ENCODE measurements at places on chromosomes 7 and 10.

DNA sequence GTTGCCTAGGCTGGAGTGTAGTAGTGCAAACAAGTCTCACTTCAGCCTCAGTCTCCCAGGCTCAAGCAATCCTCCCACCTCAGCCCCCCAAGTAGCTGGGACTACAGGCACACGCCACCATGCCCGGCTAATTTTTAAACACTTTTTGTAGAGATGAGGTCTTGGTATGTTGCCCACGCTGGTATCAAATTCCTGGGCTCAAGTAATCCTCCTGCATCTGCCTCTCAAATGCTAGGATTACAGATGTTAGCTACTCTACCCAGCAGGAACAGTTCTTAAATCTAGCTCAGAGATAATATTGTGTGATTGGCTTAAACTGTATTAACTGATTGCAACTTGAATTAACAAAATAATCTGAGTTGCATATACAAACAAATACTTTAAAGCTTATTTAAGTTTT, 82.9 kb downstream of the CDK14 start:
- DNase-seq: no peak

- no peak for DNase-seq
Observed at GRCh38 chr10:51266496-51266895, 192.2 kb downstream of the PRKG1 start.

GRCh38 chr7:37040330-37040729, 316.0 kb upstream of the AOAH start:
- DNase-seq: no peak

DNA sequence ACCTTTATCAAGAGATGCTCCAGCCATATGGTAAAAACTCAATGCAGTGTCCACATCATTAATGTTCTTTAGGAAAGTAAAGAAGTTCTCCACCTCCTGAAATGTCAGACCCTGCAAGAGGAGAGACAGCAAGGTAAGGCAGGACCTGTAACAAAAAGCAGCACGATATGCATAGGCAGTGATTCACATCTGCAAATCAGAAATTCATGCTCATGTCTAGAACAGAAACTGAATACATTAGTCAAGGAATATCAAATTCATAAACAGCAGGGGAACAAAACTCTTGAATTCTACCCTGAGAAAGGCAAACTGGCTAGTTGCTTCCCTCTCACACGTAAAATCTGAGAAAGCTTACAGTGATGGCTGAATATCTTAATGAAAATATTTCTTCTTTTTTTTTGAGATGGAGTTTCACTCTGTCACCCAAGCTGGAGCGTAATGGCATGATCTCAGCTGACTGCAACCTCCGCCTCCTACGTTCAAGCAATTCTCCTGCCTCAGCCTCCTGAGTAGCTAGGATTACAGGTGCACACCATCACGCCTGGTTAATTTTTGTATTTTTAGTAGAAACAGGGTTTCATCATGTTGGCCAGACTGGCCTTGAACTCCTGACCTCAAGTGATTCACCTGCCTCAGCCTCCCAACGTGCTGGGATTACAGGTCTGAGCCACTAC, 53.3 kb upstream of the DNAJB12 start:
- no peak for DNase-seq

GRCh38 chr7:43114458-43114780, 2.0 kb downstream of the HECW1 start:
- DNase-seq: no peak

DNA sequence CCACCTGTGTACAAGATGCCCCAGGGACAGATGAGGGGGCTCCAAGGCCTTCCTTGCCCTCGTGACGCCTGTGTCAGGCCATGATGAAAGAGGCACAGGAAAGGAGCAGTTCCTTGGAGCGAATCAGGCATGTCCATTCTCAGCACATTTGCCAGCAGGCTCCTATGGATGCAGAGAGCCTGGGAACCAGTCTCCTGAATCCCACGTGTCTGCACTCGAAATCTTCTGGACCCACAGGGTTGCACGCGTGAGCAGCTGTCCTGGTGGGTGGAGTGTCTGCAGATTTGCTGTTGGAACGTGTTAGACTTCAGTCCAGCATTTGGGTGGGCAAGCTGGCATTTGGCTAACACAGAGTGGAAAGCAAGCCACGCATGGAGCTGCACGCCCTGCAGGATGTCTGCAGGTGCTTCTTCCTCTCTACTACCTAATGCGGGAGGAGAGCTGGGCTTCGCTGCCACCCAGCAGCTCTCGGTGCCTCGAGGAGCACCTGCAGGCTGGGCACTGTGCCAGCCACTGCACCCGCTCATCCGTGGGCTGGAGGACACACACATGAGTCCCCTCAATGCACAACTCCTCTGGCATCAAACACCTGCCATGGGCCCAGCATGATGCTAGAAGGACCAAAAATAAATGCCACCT, 140.7 kb downstream of the PAXIP1 start:
- no peak for DNase-seq

DNA sequence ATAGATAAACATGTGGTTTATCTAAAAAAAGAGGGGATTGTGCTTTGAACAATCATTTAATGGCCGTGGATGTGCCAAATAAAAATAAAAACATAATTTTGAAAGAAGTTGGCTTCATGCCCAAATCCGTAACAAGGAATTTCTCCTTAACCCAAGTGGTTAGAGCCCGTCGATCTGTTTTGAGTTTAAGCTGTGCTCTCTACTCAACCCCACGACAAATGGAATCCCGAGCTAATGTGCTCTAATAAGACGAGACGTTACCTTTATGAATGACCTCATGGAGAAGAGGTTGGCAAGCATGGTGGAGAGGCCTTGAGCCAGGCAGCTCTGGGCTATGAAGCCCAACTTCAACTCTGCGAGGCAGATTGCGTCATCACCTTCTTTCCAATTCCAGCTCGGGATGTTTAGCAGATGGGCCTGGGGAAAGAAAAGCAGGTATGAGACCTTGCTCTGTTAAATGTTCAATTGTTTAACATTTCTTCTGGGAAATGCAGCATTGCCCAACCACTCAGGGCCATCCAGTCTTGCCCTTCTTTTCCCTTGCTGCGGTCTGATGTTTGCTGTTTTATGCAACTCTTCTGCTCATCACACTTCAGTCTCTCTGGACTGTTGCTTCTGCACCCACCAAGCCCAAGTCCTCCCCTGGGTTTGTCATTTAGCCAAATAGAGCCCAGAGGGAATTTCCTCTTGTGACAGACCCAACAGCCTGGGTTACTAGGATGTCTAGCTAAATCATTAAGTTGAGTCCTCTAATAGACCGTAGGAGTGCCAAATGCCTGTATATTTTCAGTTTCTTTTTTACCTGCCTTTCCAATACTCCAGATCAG, 564.6 kb downstream of the KCNMA1 start:
- no peak for DNase-seq

DNA sequence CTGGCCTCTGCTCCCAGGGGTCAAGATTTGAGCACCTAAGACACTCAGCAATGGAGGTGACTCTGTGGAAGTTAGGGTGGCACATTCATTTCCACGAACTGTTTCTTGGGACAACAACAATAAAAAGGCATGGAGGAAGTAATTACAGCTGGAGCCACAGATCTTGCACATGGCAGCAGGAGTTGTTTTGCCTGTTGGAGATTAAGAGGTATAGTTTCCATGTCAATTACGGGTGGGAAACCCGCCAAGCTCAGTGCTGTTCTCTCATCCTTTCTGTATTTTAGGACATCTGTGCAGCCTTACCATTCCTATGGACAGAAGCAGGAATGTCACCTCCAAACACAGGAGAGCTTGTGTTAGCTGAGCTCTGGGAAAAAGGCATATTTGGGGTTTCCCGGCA, 201.2 kb downstream of the SNX10 start:
- DNase-seq: no peak

DNA sequence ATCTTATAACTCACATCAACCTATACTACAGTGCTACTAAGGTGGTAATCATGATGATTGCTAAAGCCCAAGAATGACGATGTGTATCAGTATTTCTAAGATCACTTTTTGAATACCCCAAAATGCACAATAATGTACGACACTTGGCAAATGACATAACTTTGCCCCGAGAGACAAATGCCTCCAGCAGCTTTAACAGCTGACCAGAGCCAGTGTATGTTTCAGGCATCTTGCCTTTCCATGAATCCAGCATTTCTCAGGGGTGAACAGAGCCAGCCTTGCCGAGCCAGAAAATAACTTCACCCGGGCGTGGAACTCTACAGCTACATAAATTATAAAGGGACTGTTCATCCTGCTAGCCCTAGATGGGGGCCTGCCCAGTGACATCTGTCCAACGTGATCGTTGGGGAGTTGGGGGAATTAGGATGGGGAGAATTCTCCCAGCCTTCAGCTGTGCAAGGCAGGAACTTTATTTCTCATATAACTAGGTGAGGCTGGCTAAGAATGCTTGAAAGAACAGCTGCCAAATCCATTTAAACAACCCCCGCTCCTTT, 1.8 kb downstream of the IGFBP3 start:
- no peak for DNase-seq

DNA sequence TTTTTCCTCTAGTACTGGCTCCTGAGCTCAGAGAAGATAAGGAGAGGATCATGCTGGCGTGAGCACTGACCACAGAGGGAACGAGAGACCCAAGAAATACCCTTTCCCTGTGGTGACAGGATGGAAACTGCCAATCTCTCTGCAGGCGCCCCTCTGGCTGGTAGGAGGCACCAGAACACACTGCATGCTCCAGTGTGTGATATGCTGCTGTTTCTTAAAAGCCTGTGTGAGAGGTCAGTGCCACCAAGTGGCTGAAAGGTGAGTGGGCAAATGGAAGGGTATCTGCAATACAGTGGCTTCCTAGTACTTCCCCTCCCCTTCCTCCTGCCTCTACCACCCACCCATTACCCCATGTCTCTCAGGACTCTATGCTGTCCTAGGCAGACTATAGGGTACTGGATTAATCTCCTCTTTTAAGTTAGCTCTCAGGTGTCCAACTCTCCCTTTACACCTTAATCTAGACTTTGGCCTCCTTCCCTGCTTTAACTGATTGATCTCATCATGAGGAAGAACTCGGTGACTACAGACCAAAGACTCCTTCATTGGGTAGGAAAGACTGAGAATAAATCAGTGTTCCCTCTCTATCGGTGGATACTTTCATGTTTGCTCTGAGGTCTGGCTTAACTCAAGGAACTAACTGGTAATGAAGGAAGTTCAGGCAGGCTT, 283.6 kb downstream of the ADRA2A start:
- DNase-seq: no peak

GRCh38 chr10:125238682-125239081, 78.3 kb upstream of the CTBP2 start:
- DNase-seq: no peak

DNA sequence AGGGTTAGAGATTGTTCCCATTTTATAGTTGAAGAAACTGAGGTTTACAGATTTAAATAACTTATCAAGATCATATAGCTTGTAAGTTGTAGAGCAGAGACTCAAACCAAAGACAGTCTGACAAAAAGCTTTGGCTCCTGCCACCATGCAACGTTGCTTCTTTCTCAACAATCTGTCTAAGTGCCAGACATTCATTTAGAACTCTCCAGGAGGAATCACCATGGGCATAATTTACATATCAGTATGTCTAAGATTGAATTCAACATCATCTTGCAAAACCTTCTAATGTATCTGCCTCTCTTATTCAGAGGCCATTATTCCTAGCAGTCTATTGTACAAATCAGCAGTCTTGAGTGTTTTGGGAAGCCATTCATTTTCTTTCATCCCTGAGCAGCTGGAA, 163.5 kb upstream of the PLXDC2 start:
- no peak for DNase-seq

DNA sequence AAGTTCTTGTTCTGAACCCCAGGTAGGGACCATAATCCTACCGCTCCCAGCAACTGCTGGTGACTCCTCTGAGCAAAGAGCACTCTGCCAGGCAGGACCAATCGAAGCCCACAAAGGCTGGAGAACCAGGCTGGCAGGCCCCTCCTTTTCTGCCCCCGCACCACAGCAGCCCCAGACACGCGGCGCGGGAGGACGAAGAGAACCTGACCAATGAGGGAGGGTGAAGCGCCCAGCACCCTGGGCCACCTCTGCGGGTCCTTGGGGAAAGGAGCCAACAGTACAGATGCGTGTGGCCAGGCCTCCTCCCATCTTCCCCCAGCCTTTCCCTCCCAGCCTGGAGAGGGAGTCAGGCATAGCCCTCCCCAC, 25.9 kb downstream of the CTBP2 start:
- no peak for DNase-seq

GRCh38 chr7:124898531-124898930, 31.1 kb downstream of the POT1 start:
- no peak for DNase-seq

DNA sequence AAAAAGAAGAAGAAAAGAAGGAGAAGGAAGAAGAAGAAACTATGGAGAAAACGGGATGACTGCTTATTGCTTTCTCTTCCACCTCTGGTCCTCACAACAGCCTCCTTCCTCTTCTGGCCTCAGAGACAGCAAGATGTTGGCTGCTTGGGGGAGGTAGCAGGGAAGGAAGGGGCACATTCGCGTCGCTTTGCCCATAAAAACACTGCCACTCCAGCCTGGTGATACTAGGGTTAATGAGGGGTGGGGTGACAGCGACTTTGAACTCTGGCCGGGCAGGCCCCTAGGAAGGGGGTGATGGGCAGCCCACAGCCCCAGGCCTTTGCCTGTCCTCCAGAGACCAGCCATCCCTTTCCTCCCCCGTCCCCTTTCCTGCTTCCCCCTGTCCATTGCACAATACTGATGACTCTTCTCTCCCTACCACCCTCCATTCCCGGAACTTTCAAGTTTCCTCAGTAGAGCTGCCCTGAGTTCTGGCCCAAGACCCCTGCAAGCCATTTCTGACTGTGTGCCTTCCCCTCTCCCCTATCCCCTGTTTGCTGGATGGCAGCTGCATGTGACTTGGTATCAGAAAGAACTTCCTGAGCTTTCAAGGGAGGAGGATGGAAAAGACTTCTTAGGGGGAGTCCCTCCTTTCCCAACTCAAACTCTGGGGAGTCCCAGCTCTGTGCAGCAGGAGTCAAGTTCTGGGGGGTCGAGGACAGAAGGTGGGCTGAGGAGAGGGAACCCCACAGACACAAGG, 2.2 kb upstream of the CUEDC2 start:
- DNase-seq: no peak

DNA sequence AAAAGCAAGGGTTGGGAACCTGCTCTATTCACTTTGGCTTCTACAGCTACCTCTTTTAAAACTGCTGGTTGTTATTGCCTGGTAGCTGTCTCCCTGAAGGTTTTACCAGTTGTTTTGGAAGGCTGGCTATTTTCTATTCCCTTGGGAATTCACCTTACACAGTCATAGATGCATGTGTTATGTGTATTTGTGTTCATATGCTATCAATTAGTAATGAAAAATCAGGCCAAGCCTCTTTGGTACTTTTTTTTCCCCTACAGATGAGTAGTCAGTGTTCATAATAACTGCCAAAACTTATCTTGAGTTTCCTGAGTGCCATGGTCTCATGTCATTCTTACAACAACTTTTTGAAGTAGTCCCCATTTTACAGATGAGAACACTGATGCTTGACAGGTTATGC, 738.0 kb upstream of the GALNT17 start:
- no peak for DNase-seq

- DNase-seq: no peak
Observed at GRCh38 chr7:48522692-48523091, 351.4 kb downstream of the ABCA13 start.

GRCh38 chr7:87475359-87476178, at the start of gene ABCB4:
ABCB4 (minus strand) TSS chr7:87475680; CDS start chr7:87475465, 215 bp downstream.
- DNase-seq: no peak

Measured in CD8-positive, alpha-beta memory T cell (primary cell).